ENCODE measurements at places on chromosomes 11 and 22. TPM values are rescaled to one million over a fixed set of nuclear protein-coding genes. Genes with fewer than 3 reads are reported as not detected.

The BIK gene
- 0.80 TPM for total RNA-seq

The SEC14L6 gene
- total RNA-seq: 0.09 TPM

The TRIM49 gene
- total RNA-seq: not detected

The TRIOBP gene
- total RNA-seq: 15.4 TPM

The CRYBB3 gene
- not detected for total RNA-seq

The TEX54 gene
- not detected for total RNA-seq

- H3K4me1 ChIP-seq: 0 out of 2 replicates have a peak, but pooled peaks cover 2% of the 10 kb centered on the region
- peaks cover 41% of the 10 kb centered on the region for H3K27me3 ChIP-seq
- H3K4me3 ChIP-seq: no peak overlapping the region
- no peak for DNase-seq
- H3K27ac ChIP-seq: no peak overlapping the region
- H3K36me3 ChIP-seq: no peaks in the 10 kb centered on the region
These were observed 64.3 kb upstream of the RASD2 start for GRCh38 chr22:35476341-35476740.

DNA sequence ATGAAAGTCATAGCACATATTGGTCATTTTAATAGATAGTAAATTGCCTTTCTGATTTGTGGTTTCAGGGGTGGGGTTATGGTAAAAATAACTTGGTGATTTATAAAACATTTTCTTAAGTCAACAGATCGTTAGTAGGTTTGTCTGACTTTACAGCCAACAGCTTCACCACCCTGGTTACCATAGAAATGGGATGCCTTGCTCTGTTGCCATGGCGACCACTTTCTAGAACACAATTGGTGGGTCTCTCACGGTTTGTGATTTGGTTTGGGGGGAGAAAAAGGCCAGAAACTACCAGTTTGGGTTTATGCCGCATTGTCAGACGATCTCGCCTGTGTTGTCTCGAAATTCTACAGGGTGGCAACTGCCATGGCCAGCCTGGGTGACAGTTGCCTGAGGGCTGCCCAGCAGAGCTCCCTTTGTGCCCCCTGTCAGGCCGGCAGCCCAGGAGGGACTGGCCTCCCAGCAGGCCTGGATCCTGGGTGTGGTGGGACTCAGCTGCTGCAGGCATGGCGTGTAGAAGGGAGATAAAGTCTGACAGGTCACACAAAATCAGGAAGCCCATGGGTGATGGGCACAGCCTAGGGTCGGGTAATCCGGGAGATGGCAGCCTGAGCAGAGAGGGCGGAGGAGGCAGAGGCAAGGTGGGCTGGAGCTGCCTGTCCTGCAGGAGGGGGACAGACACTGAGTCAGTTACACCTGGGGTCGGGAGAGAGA, 30.9 kb downstream of the KCNC1 start:
- no peaks in the 10 kb centered on the region for H3K36me3 ChIP-seq
- H3K27me3 ChIP-seq: peaks cover 6% of the 10 kb centered on the region
- no peak overlapping the region for H3K27ac ChIP-seq
- no peak overlapping the region for H3K4me3 ChIP-seq

DNA sequence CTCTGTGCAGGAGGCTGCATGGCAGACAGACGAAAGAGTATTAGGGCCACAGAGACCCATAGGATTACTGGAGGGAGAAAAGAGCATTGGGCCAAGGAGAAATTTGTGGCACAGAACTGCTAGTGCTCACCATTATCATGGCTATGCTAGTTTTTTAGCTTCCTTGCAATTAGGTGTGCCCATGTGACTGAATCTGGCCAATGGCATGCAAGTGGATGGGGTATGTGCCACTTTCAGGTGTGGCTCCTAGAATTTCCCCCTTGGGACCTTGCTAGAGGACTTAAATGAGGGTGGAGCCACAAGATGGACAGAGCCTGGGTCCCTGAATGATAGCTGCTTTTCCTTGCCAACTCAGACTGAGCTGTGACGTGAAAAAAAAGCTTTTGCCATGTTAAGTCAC, 73.9 kb upstream of the TENM4 start:
- H3K36me3 ChIP-seq: no peaks in the 10 kb centered on the region
- no peaks in the 10 kb centered on the region for H3K27me3 ChIP-seq
- no peak for DNase-seq
- no peaks in the 10 kb centered on the region for H3K4me1 ChIP-seq
- H3K4me3 ChIP-seq: no peak overlapping the region

GRCh38 chr11:35107861-35108260, 31.1 kb upstream of the CD44 start:
- no peak overlapping the region for H3K4me3 ChIP-seq
- no peak overlapping the region for H3K27ac ChIP-seq
- no peaks in the 10 kb centered on the region for H3K27me3 ChIP-seq
- no peaks in the 10 kb centered on the region for H3K36me3 ChIP-seq

GRCh38 chr22:50209893-50210292, 9.1 kb downstream of the SELENOO start:
- H3K27me3 ChIP-seq: no peaks in the 10 kb centered on the region
- H3K4me1 ChIP-seq: peaks cover 13% of the 10 kb centered on the region
- H3K36me3 ChIP-seq: peaks cover 10% of the 10 kb centered on the region
- peak; percentile 47 for DNase-seq

DNA sequence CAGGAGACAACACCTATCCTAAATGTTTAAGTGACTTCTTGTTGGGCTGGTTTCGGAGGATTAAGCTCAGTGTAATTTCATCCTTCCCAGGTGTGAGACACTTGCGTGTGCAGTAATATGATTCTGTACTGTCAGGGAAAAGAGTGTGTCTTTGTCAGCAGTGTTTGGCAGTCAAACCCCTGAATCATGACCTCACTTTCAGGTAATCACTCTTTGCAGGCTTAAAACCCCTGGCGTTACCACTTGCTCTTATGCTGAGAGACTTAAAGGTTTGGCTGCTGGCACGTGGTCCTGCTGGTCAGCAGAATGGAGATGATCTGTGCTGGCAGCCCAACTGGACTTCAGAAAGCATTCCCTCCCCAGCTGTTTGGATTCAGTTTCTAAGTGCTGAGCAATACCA, 56.1 kb downstream of the APIP start:
- H3K27me3 ChIP-seq: no peaks in the 10 kb centered on the region
- DNase-seq: no peak
- H3K4me1 ChIP-seq: peaks cover 22% of the 10 kb centered on the region
- H3K36me3 ChIP-seq: no peaks in the 10 kb centered on the region

Measured in HepG2 (cell line).